ENCODE measurements at places on chromosomes 3 and 15.

DNA sequence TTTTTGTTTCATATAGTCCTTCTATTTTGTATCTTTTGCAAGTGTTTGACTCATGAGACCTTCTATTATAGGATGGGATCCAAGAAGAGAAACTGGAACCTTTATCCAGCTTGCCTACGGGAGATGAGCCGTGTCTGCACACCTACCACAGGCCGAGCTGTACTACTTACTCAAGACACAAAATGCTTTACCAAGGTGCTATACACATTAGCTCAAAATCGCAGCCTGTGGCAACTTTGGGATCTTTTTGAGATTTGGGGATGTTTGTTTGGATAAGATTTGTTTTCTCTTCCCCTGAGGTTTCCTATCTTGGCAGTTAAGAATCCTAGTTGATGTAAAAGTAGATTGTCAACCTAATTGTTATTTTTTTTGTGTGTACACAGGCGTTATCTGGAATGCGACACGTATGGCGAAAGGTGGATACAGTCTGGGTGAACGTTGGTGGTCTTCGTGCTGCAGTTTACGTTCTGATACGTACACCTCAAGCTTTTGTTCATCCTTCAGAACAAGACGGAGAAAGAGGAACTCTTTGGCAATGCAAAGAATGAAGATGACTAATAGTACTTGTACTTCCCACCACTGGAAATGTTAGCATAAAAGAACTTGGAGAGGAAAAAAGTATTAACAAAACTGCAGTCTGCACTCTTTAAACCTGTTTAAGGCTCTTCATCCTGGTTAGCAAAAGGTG is 13.1 kb upstream of the SETD5 start:
- peak; percentile 50 for DNase-seq

GRCh38 chr3:171190668-171191067 is 164.1 kb upstream of the SLC2A2 start:
- DNase-seq: peak; percentile 23

GRCh38 chr3:165389064-165389463 is 192.9 kb upstream of the SLITRK3 start:
- DNase-seq: no peak

- no peak for DNase-seq
Measured at GRCh38 chr3:175349168-175349567, 490.0 kb downstream of the NAALADL2 start.

- no peak for DNase-seq
Measured at GRCh38 chr3:12449889-12450682, 34.2 kb upstream of the TSEN2 start.

DNA sequence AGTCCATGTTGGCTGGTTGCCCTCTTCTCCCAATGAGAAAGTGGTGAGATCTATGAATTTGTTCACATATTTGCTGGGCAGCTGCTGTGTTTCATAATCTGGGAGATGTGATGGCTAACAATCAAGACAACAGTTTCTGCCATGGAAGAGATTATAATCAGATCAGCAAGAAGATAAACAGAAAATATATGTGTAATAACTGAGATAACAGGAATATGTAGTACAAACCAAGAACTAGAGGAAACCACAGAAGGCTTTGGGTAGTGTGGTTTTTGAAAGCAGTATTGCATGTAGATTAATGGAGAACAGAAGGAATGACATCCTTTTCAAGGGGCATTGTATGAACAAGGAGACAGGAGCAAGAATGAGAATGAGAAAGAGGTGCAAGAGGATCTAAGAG is 12.2 kb upstream of the CSTA start:
- DNase-seq: peak; percentile 21

DNA sequence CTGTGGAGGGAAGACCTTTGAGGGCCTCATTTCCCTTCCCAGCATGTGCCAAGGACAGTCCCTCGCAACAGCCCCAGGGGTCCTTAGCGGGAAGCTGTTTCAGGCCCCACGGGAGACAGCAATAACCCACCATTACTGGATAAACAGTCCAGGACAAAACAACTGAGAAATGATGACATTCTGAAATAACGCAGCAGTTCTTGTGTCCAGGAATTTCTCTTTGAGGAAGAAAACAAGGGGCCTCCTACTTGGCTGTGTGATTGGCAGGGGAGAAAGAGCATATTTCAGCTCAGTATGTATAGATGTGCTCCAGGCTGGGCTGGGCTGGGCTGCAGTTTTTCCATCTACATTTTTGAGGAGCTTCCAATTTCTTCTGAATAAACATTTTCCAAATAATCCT is 82.2 kb upstream of the THBS1 start:
- DNase-seq: no peak

DNA sequence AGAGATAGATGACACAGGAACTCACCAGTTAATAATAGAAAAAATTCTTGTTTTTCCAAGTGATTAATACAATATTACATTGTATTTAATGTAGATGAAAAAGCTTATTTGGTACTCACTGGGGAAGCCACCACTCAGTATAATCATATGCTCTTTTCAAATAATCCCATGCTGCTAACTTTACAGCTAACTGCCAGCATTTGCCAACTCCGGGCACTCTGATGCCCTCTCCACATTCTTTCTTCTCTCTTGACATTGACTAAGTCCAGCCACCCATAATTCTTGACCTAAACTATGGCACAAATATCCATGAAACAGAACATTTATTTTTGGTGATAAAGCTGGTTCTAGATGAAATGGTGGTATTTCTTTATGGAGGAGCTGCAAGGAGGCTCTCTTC is 384.9 kb downstream of the ZBTB20 start:
- DNase-seq: no peak

DNA sequence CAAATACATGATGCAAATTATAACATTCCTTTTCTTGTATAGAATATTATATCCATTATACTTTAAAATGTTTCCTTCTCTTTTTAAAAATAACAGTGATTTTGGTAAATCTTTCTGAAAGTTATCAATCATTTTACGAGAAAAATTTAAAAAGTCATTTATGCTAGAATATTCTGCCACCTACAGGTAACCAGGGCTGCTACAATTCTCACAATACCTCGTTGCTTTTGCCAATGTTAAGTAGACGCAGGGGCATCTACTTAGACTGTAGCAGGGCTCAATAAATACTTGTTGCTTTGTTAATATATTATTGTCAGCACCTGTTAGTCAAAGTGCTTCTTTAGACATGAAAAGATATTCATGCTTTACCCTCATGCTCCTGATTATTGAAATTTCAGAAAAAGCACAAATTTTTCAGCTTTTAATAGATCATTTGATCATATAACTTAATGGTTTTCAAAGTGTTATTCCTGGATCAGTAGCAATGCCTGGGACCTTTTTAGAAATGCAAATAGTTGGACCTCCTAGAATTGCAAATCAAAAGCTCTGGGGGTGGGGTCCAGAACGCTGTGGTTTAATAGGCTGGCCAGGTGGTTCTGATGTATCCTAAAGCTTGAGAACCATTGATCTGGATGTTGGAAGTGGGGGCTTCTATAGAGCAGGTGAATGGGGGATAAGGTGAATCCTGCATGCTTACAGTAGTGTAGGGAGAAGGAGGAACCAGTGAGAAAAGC is 223.6 kb upstream of the PDZRN3 start:
- DNase-seq: no peak

GRCh38 chr3:144197582-144197981 is 226.0 kb downstream of the DIPK2A start:
- DNase-seq: no peak

GRCh38 chr3:60064210-60065178 is 1014.7 kb upstream of the CFAP20DC start:
- DNase-seq: peak; percentile 36

GRCh38 chr3:8868996-8869395 is 94.3 kb downstream of the RAD18 start:
- DNase-seq: no peak

DNA sequence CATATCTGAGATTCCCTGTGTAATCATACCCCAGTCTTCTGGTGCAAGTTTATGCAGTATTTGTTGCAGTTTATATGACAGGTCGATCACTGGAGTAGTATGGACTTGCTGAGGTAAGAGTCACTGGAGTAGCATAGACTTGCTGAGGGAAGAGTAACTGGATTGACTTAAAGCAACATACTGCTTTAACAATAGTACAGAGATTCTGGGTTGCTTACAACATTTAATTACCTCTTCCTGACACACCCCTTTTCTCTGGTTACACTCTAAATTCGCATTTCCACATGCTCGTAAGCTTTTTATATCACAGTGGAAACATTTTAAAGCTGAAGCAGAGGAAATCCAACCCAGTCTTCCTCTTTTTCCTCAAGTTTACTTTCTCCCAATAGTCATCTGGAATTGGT is 11.8 kb downstream of the AAGAB start:
- peak; percentile 38 for DNase-seq

DNA sequence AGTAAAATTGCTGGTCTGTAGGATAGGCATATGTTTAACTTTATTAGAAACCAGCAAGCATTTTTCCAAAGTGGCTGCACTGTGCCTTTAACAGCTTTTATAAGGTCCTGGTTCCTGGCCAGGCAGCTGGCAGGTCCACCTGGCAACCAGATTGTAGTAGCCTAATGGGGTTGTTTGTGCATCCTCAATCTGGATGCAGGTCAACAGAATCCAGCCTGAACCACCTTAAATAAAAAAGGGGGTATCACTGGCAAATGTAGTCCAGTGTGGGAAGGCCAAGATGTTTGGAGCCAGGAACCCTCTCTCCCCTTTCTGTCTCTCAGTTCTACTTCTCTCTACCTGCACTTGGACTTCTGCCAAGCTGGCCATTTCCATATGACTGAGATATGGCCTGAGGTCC is 200.3 kb downstream of the ZNF621 start:
- no peak for DNase-seq

GRCh38 chr3:53174346-53175250 is 13.6 kb downstream of the PRKCD start:
- no peak for DNase-seq

DNA sequence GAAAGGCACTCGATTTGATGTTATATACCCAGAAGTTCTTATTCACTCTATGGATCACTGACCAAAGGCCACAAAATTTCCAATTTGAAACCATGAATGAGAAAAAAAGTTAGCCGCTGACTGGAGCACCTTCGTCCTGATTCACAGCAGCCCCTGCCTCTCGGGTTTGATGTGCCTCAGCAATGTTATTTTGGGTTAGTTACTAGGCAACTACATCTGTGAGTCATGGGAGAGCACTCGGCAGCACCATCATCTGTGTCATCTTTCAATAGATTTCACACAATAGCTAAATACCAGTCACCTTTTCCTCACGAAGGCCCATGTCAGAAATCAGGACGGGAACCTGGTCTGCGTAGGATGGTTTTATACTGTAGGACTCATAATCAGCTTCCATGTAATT is 269.2 kb downstream of the ZBBX start:
- DNase-seq: no peak

DNA sequence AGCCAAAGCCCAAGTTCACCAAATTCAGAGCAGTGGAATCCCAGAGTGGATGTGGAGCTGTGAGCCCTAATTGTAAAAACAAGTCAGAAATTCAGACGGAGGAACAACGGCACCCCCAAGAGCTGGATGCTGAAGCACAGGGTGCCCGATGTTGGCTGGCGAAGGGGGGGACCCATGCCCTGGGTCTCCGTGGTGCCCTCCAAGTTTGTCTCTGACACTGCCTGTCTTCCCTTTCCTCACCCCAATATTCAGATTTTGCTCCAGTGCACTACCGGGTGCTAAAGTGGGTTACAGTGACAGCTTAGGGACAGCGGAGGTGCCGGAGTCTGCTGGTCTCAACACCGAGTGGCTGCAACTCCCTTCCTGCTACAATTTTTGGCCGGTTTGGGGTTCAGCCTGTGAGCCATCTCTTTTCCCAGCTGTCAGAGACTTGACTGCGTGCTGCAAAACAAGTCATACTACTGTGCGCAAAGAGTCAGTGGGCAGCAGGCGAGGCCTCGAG is 6.6 kb downstream of the GRIP2 start:
- DNase-seq: no peak

GRCh38 chr3:127043041-127043641 is 60.2 kb downstream of the PLXNA1 start:
- DNase-seq: no peak

- DNase-seq: no peak
Measured at GRCh38 chr15:62606376-62607113, 436.0 kb upstream of the TPM1 start.

GRCh38 chr3:46083956-46084355 is 56.7 kb upstream of the XCR1 start:
- no peak for DNase-seq

- peak; percentile 8 for DNase-seq
Measured at GRCh38 chr15:49083401-49084284, 37.4 kb upstream of the SECISBP2L start.

- no peak for DNase-seq
Measured at GRCh38 chr15:91752081-91752785, 101.3 kb upstream of the SLCO3A1 start.

GRCh38 chr3:193978030-193978429 is 157.9 kb upstream of the HES1 start:
- DNase-seq: no peak

GRCh38 chr3:193885832-193886231 is 250.1 kb upstream of the HES1 start:
- DNase-seq: peak; percentile 13

DNA sequence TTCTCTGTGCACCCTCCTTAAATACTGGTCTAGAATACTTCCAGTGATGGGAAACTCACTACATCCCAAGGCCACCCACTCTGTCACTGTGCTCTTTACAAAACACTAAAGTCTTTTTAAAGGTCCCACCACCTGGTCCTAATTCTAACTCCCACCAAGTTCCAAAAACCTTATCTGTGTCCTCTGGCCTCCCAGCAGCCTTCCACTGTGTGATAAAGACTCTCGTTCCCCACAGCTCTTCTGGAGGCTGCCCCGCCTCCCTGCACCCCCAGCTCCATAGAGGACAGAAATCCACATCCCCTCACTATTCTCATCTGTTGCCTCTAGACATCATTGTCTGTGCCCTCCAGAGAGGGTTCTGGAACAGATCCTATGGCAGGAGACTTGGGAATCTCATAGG is 276.4 kb downstream of the FAM43A start:
- DNase-seq: no peak

DNA sequence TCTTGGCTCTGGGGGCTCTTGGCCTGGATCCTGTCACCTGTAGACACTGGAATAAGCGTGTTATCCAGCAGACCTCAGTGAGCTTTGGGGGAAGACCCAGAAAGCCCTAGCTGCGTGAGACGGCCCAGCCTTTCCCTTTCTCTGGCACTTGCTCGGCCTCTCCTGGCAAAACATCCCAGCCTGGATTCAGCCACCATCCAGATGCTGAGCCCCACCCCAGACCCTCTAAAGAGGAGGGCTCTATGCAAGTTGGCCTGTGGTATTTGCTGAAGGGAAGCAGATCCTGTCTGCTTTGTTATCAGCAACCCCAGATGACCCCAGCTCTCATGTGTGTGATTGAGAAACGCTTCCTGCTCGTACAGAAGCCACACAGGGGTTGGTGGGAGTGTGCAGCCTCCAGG is 267.2 kb downstream of the FAM43A start:
- no peak for DNase-seq

DNA sequence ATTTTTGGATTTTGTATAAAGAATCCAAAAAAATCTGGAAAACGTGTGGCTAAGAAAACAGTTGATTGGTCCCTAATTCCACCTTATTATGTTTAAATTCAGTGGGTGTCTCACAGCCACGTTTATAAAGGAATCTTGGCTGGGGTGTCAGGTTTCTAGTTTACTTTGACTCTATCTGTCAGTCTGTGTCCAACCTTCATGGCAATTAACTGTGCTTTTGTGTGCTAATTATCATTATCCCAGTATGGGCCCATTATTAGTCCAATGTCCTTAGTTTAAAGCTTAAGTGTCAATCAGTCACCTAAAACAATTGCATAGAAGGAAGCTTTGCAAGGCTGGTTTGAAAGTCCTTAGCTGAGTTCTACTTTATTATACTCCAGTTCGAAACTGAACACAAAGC is 3.7 kb upstream of the CNTN4 start:
- DNase-seq: no peak

Measured in inflammatory macrophage treated with lipopolysaccharide for 4 hours (primary cell).